Gastroesophageal sphincter (tissue), 4 donors: ENCODE measurements at places on chromosomes 5 and 9. TPM values are rescaled to one million over a fixed set of nuclear protein-coding genes. Genes with fewer than 3 reads are reported as not detected.

DNA sequence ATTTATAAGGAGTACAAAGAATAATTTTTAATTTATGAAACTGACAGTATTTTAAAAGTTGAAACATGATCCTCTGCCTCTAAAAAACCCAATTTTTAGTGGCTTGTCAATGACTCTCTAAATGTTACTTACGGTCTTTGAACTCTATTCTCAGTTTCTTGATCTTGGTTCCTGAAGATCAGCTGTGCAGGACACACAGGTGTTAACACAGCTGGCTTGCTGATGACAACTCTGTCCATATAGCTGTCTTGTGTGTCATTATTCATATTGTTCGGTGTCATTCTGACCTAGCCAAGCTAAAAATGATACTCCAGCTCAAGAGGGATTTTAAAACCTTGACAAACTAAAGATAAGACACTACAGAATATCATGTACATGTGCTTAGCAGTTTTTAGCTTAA lies 314.5 kb downstream of the CCDC171 start:
- ATAC-seq: no peak

DNA sequence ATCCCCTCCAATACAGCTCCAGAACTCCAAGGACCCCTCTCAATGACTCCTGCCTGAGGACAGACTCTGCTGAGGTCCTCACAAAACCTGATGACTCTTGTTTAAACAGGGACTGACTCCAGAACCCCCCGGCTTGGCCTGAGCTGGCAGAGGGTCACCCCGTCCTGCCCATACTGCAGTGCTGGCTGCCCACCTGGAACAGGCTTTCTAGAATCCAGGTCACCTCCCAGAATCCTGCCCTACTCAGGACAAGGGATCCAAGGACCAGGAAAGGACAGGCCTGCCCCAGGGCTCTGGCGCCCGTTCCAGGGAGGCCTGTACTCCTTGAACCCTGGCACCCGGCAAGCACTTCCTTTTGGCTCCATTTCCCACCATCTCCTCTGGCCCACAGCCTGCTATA lies 22.2 kb downstream of the RALGDS start:
- ATAC-seq: no peak

DNA sequence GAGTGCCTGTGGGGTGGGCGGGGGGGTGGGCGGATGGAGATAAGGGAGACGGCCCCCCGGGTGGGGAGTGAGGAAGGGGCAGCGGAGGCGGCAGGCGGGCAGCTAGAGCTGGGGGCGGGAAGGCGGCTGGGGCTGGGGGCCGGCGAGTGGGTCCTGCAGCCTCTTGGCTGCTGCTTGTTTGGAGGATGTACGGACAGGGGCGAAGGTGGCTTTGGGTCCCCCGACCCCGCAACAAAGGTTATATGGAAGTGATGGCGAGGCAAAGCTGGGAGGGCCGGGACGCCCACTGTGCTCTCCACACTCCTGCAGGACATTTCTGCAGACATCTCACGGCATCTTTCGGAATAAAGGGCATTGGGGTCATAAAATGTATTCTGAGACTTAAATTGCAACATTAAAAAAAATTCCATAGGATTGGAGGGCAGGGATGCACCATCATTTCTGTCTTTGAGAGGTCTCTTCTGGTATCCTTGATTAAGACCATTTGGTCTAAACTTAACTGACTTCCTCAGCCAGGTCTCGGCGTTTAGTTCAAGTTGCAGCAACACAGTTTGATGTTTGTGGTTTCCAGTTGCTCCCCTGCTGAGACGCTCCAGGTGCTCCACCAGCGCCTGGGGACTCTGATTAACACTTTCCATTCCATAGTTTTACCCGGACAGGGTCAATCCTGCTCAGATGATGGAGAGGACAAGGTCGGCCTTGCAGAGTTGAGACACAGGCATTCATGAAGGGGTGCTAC lies 101.6 kb upstream of the SSBP2 start:
- no peak for ATAC-seq

- no peak for ATAC-seq
Observed at GRCh38 chr9:115540091-115540490, 422.1 kb upstream of the TNC start.

DNA sequence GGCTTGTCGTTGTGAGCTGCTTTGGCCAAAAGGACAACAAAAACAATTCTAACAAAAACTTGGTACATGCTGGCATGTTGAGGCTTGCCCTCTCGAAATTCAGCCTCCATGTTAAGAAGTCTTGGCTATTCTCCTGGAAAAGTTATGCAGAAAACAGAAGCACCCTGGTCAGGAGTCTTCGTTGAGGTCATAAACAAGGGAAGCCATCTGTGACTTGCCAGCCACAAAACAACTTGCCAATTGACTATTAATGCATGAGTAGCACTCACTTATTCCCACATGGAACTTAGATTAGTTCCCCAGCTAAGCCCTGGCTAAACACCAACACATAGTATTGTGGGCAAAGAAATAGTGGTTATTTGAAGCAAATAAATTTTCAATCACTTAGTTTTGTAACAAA lies 521.0 kb upstream of the CHD1 start:
- ATAC-seq: no peak

DNA sequence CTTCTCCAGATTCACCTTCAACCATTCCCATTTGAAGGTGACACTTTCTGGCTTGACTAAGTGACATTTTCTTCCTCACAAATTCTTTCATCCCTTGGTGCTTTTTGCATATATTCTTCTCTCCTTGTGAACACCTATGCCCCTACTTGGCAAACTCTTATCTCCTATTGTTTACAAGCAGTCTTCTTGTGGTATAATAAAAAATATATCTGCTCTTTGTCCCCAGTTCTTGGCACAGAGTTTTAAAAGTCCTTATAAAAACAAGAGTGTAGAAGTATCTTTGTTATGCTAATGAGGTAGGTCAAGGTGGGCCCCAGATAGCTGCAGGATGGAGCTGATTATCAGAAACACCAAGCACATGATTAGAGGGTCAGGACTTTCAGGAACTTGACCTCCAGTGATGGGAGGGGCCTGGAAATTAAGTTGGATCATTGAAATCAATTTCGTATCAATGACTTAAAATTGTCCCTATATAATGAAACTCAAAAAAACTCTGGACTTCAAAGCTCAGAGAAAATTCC lies 38.0 kb downstream of the TMEM161B start:
- ATAC-seq: no peak

- no peak for ATAC-seq
Observed at GRCh38 chr9:93028448-93029006, 30.0 kb upstream of the SUSD3 start.

GRCh38 chr9:70324963-70325362 lies 66.2 kb downstream of the SMC5 start:
- no peak for ATAC-seq

- no peak for ATAC-seq
Observed at GRCh38 chr9:33042473-33042872, 17.4 kb downstream of the DNAJA1 start.

- ATAC-seq: no peak
Observed at GRCh38 chr9:134564431-134565170, 77.0 kb upstream of the COL5A1 start.

GRCh38 chr5:151450605-151451004 lies 3.2 kb downstream of the SLC36A1 start:
- ATAC-seq: no peak

The PTGS1 gene
- total RNA-seq: 36.1 TPM
